ENCODE measurements at places on chromosomes 2 and 18.

GRCh38 chr2:238244151-238244550, 4.3 kb upstream of the HES6 start:
- no peak for DNase-seq

DNA sequence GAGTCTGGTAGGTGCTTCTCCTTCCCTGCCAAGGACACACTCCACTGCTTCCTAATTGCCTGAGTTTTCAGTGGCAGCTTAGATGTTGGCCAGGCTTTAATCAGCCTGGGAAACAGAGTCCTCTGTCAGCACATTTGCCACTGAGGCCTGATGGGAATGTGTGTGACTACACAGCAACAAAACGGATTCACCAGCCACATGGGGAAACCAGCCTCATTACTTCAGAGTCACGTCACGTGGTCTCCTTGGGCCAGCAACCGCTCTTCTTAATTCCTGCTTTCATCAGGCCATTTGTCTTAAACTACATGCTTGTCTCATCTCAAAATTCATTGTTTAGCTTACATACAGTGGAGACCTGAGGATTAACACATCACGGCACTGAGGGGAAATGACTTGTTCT, 93.9 kb upstream of the LTBP1 start:
- DNase-seq: no peak

GRCh38 chr2:237921967-237922492, 44.8 kb upstream of the UBE2F start:
- DNase-seq: no peak

- no peak for DNase-seq
Measured at GRCh38 chr2:127032621-127033020, 74.3 kb downstream of the BIN1 start.

GRCh38 chr18:63119647-63120046, 199.9 kb downstream of the BCL2 start:
- no peak for DNase-seq

DNA sequence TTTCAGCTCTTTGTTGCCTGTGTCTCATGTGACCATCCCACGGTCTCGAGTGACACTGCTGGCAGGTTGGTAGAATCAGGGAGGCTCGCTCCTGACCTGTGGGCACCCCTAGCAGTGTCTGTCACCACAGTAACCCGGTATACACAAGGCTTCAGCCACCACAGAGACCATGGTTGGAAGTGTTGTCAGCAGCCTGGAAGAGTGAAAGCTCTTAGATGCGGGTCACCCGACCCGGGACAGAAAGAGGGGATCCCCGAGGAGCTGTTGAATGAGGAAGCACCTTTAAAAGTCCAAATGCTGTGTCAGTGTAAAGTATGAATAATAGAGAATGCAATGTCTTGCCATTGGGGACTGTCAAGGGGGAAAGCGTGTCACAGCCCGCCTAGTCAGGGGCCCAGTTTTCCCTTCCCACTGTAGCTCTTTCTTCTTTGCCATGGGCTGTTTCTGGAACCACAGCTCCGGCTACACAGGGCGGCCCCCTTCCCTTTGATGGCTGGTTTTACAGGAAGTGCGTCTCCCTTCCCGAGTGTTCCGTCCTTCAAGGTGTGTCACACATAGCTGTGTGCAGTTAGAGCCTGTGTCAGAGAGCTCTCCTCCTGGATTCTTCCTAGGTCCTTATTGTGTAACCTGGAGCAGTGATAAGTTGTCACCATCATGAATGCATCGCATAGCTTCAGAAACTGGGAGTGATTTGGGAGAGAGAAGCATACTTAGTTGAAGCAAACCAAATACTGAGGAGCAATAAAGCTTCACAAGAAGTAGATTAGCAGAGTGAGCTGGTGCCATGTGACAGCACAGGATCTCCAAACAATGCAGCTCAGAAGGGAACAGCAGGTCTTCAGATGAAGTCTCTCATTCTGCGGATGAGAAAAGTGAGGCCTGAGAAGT, 81.4 kb downstream of the MTCL1 start:
- DNase-seq: no peak

- DNase-seq: no peak
Measured at GRCh38 chr18:46832849-46833248, 76.0 kb upstream of the ST8SIA5 start.

- DNase-seq: no peak
Measured at GRCh38 chr2:127052057-127052770, 54.7 kb downstream of the BIN1 start.

DNA sequence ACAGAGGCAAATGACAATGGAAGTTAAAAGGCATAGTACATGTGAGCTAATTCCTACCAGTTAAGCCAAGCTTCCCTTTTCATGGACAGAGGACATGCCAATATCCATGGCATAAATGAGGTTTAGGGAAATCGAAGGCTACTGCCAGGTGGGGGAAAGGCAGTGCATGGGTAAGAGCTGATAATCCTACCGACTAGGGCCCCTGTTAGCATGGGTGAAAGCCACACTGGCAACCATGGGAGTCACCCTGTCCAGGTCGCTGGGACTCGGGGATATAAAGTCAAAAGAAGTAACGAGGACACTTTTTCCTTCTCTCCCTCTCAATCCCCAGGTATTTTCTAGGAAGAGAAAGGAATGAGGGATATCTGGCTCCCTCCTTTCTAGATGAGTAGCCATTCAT, 83.7 kb upstream of the CDH19 start:
- DNase-seq: no peak

GRCh38 chr2:163768881-163769695, 33.3 kb upstream of the FIGN start:
- DNase-seq: no peak

DNA sequence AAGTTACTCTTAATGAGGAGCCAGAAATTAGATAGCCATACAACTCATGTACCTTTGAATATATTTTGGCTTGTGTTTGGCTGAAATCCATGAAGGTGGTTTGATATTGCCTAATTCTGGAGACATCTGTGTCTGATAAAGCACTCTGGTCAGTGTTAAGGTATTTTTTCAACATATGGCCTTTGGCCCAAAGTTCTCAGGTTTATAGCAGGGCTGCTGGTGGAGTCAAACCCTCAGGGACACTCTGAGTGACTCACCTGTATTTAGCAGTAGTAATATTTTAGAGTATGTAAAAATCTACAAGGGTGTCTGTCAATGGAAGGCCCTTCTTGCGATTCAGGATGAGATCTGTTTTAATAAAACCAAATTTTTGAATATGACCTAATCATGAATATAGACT, 666.5 kb downstream of the SLC4A3 start:
- DNase-seq: no peak

DNA sequence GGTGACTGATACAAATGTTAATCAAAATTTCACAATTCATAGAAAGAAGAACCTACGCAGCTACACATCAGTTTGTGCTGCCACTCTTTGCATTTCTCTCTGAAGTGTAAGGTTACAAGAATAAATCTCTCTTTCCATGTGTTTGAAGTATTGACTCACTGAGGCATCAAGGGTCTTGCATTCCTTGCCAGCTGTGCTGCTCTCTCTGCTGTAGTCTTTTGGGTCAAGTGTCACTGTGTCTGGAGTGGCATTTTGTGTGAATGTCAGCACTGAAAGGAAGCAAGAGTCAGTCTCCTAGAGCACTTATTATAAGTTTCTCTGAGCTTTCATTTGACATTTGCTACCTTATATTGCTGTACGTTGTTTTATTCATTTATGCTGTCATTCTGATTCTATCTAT, 1696.1 kb upstream of the LRRTM1 start:
- no peak for DNase-seq

- DNase-seq: no peak
Measured at GRCh38 chr2:223068071-223068470, 16.1 kb downstream of the KCNE4 start.

DNA sequence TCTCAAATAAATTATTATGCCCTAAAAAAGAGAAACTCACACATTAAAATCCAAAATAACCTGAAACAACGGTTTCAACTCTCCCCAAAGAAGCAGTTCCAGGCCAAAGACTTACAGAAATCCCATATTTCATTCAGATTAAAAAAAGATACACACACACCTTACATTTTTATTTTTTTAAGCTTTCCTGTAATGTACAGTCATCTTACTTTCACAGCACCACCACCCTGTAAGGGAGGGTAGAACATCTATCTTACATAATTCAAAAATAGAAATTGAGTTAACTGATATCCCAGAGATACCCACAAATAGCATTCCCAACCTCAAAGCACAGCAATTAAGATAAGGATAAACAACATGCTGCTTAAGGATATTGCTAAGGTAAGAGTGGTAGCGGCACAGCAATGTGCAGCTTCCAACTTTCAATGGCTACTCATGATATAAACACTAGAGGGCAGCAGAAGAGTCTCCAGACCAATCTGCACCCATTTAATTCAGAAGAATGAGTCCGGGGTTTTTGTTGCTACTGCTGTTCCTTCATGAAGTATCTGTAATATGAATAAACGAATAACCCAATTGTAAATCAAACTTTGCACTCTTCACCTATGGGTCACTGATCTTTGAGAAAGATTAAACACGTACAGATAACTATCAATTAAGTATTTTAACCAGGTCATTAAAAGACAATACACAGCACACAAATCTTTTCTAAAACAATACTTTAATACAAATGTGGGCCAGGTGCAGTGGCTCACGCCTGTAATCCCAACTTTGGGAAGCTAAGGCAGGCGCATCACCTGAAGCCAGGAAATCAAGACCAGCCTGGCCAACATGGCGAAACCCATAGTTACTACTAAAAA, 11.3 kb downstream of the GFPT1 start:
- no peak for DNase-seq

GRCh38 chr2:142100139-142100873, 30.5 kb downstream of the LRP1B start:
- DNase-seq: no peak

GRCh38 chr2:211928201-211928600, 610.4 kb downstream of the ERBB4 start:
- no peak for DNase-seq

DNA sequence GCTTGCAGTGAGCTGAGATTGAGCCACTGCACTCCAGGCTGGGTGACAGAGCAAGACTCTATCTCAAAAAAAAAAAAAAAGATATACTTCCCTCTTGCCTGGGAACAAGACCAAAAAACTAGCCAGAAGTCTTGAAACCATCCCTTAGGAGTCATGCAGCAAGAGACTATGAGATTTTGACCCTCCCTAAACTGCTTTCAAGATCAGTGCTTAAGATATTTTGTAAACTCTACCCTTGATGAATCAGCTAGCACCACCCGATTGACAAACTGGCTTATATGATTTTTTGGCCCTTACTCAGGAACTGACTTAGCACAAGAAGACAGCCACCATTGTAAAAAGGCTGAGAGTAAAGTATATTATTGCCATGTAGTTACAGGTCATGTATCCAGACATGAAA, 3.8 kb downstream of the SULT1C3 start:
- no peak for DNase-seq

- DNase-seq: no peak
Measured at GRCh38 chr2:8549273-8549922, 132.5 kb upstream of the ID2 start.
